CD4-positive, alpha-beta T cell treated with Interleukin-21 for 1 hour (primary cell): ENCODE measurements at places on chromosomes 12 and 14.

DNA sequence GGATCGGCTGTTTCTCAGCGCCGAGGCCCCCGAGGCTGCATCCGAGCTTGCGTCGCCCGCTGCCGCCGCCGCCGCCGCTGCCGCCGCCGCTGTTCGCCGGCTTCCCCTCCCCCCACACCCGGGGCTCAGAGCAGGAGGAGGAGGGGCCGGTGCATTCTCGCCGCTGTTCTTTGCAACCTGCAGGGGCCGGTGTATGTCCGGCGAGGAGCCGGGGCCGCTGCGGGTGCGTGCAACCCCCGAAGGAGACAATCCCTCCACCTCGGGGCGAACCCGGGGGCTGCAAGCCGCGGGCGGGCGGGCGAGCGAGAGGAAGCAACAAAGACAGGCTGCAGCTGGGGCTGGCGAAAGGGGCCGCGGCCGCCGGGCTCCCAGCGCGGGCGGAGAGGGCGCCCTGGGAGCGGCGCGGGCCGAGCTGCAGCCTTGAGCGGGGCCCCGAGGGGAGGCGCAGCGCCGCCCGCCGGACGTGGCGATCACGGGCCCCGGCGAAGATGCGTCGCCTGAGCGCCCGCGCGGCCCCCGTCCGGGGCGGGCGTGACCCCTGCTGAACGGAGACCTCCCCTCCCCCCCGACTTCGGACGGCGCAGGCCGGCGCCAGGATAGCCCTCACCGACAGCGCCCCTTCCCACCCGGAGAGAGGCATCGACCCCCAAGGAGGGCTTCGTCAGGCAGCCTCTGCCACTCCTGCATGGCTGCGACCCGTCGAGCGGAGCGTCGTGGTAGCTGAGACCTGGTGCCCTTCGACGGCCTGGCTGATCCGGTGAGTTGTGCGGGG, 702 bp downstream of the FAM222A start:
- peak; percentile 55 for DNase-seq

DNA sequence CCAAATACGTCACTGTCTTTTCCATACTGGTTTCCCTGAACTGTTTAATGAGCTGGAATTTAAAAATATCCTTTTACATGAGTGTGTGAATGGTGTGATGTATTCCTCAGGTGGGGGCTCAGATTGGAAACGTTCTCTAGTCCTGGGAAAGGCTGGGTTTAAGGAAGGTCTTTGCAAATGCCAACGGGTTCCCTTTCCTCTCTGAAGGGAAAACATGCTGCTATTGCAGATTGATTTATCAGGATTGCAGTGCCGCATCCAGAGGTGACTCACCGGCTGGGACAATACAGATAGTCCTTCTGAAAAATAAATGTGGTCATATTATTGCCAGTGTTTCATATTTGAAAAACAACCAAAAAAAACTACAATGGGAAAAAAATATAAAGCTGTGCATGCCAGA, 193.1 kb upstream of the FLRT2 start:
- DNase-seq: no peak

- DNase-seq: no peak
These were observed 46.6 kb upstream of the TMEM233 start for GRCh38 chr12:119547001-119547400.

- no peak for DNase-seq
These were observed 29.3 kb upstream of the PLEK2 start for GRCh38 chr14:67441256-67441655.

DNA sequence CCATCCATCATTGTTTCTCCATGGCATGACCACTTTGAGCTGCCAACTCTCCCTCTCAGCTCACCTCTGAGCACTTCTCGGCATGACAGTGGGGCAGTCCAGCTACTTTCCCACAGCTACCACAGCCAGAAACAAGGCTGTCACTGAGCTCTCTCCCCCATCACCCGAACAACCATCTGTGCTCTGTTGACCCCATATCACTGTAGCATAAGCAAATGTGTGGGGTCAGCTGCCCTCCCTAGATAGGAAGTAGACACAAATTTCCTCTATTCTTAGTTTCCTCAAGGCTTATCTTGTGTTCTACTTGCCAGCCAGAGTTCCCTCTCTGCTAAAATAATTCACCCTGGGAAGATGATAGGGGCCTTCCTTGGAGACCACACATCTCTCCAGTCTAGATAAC, 82.6 kb upstream of the FUT8 start:
- DNase-seq: no peak

DNA sequence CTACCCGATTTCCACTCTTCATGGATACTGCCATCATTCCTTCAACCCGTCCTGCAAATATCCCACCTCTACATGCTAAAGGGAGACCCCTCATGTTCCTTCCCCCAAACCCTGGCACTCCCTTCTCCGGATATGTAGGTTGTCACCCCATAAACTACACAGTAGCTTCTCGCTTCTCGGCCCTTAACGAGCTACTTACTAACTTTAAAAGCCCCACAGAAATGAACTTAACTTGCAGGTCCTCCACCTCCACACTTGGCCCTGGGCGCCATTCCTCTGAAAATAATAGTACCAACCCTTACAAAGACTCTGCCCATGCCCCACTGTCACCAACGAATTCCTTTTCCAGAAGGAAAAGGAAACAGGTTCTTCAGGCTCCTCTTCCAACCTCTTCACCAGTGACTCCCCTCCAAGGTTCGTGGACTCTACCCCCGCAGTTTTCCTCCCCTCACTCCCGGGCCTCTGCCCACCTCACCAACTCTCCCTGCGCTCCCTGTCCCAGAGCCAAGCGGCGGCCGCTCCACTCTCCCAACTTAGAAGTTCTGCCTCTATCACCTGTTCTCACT, 1.2 kb downstream of the SPPL3 start:
- no peak for DNase-seq

DNA sequence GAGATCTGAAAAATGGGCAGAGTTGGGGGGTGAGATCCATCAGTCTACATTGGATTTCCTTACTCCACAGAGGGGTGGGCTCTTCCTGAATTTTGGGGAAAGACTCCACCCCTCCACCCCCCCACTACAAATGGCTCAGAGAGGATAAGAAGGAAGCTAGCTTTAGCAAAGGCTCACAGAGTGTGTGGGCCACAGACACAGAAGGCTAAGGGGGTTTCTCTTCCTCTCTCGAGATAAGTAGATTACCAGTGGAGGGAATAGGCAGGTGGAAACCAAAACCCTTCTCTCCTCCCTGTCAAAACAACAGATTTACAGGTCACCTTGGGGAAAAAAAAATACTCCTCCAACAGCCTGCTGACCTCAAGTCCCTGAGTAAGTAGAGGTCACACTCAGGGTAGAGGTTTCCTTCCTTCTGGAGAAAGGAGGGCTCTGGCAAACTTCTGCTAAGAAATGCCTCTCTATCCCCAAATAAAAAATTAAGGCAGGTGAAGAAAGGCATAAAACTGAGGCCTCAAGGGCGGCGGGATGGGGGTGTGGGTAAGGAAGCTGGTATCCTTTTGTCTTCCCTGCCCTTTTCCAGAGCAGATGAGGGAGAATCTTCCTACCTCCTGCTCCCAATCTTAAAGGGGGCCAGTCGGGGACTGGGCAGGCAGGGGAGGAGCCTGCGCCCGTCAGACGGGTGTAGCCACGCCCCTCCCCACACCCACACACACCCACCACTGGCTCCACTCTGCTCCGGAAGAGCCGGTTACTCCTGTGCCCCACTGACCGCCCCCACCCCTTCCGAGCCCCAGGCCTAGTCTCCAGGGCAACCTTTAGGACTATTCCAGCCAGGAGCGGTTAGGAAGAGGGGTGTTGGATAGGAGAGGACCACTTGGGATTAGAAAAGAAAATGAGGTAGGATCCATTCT, 1.9 kb upstream of the BAZ2A start:
- peak; percentile 61 for DNase-seq

DNA sequence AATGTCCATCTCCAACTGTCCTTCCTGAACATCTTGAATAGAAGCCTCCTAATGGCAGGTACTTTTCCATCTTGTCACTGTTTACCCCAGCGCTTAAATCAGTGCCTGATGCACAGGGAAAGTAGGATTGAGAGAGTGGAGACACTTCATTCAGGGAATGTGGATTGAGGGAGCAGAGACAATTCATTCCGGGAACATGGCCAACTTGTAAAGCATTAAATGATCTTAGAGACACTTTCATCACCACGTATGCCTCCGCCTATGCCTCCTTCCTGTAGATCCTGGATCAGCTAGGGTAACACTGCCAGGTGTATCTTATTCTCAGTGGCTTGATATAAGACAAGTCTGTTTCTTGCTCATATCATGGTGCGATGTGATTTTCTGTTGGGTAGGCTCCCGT, 67.6 kb upstream of the CSRP2 start:
- no peak for DNase-seq

DNA sequence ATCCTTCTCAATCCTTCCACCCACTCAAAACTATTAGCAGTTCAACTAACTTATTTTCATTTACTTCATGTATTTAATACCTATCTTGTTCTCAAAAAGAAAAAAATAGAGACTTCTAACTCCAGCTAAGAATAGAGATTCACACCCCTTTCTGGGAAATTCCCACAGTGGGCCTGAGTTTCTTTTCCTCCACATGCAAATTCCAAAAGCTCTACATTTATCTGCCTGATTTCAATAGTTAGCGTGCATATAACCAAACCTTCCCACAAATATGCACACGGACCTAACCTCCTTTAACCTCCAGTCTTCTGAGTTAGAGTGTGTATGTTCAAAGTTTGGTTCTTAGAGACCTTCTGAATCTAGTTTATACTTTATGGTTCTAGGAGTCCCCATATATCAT, 62.5 kb downstream of the GRIN2B start:
- no peak for DNase-seq

DNA sequence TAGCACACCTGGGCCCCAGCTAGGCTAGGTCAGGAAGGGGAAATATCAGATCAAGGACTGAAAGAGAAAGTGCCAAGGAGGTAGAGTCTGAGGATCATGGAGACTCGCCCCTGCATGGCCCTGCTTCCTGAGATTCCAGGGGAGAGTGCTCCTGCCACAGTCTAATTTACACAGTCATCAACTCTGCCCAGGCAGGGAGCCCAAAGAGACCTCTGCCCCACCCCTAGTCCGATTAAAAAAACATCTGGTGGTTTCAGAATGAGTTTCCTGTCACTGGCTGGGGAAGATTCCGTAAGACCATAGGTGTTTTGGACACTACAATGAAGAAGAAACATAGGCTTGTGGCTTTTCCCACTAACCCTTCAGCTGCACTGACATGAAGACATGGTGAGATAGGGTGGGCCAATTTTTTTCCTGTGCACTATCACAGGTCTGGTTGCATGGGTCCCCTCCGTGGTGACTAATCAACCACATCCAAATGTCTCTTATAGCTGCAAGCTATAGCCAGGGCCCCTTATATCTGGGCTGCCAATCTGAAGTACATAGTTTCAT, 31.5 kb upstream of the GZMB start:
- DNase-seq: peak; percentile 55

- no peak for DNase-seq
These were observed 38.8 kb upstream of the ATF7IP start for GRCh38 chr12:14326699-14327098.

GRCh38 chr14:24051176-24051788, 527 bp upstream of the CARMIL3 start:
- no peak for DNase-seq

- no peak for DNase-seq
These were observed 14.2 kb downstream of the NCAPD2 start for GRCh38 chr12:6508087-6508486.

DNA sequence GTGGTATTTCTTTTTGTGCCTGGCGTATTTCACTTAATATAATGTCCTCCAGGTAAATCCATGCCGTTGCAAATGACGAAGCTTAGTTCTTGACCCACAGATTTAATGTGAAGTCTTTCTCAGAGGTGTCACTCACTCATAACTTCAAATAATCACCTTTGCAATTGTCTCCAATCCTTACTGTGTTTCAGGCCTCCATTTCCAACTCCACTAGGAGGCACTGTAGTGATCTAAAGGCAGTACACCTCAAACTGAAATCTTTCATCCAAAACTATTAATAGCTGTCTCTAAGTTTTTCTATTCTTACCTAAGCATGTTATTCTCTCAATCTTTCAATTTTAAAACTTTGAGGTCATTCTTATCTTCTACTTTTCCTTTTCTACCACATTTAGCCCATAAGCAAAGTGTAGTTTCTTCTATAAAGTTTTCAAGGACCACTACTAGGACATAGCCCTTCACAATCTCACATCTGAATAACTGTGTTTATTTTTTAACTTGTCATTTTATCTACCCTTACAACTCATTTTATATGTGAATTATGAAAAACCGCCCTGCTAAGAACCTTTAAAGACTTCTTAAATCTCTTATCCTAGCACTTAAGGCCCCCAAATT, 25.5 kb upstream of the FBXO34 start:
- DNase-seq: peak; percentile 61

DNA sequence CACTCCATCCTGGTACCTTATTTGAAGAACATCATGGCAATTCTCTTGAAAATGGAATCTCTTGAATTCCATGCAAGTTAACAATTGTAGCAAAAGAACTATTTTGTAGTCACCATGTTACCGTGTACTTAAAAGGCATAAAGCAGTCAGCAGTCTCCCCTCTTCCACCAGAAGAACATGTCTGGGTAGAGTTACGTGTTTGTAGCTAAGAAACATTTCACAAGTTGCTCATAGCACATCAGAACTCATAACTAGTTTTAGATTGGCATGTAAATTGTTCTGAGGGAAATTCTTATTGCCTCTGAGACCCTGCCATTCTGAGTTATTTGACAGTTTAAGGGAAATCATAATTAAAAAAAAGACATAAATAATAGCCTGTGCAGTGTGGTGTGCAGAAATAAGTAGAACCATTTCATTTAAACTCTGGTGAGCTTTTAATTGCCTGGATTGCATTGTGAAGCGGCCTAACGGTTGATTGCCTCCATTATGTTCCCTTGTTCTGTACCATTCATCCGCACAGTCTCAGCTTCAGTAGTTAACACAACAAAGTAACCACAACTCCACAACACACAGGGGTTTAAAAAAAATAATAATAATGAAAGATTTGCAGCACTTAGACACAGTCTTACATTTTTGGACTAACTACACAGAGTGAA, 2.6 kb downstream of the LMO3 start:
- no peak for DNase-seq

GRCh38 chr12:24499151-24500146, 449.5 kb downstream of the BCAT1 start:
- DNase-seq: no peak

DNA sequence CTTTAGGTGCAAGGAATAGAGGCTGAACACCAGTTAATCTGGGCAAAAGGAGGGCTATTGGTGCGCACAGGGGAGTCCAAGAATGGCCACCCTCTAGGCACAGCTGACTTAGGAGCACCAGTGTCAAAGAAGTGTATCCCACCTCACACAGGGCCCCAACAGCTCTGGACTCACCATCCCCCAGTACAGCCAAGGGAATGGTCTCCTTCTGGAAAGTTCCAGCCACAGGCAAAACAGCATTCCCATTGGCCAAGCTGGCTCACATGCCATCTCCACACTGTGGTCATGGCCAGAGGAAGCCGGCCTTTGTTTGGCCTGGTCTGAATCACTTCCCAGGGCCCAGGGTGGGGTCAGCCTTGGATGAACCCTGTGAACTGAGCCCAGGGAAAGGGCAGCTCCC, 120.1 kb downstream of the DICER1 start:
- no peak for DNase-seq
